Astrocyte of the hippocampus (primary cell): ENCODE measurements at places on chromosomes 5 and 9.

DNA sequence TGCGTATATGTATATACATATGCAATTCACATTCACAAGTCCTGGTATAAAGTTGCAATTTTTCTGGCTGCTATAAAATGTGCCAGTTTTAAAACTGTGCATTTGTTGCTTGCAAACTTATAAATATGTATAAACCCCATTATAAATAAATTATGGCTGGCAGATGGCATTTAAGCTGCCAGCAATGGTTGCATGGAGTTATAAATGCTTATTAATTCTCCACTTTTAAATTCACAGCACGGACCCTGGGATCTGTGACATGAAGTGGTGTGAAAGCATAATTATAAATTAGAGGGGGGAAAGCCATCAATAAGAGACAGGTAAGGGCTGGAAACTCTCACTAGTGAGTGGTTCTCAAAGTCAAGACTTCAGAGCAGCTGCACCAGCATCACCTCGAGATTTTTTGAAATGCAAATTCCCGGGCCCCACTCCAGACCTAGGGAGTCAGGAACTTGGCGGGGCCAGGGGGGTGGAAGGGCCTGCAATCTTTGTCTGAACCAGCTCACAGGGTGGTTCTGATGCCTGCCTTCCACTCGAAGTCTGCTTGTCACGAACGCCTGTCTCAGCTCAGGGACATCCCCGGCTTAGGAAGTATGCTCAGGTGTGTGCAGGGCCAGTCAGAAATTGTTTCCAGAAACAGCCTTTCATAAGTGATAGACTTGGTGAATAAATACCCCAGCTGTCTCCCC lies 16.9 kb downstream of the S1PR3 start:
- no peak for DNase-seq

GRCh38 chr9:83317244-83317643 lies 221.0 kb downstream of the FRMD3 start:
- DNase-seq, result no peak

DNA sequence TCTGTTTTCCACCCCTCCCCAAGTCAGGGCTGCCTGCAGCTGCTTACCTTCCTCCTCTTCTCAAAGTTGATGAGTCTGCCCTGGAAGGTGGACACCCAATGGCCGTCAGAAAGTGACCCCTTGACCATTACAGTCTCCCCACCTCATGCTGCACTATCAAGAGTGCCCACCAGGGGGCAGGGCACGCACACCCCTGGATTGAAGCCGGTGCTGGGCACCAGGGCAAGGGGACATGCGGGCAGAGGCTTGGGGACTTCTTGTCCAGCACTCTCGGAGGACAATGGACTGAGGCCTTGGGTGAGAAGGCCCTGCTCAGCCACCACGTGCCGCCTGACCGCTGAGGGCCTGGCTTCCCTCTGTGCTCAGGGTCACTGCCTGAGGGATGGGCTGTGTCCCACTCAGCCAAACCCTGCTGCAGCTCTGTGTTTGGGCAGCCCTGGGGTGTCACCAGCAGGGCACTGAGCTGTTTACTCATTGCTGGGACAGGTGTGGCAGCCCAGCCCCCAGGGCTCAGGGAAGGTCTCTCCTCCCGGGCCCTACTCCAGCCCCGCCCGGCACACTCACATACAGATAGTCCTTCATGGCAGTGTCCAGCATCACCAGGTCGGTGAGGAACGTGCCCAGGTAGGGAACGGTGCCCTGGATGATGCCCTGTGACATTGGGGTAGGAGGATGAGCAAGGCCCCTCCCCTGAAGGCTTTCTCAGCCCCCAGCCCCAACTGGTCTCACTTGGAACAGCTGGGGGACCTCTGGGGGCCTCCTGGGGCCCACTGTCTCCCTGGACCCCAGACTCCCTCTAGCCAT lies 17.7 kb downstream of the RALGDS start:
- DNase-seq, result peak; percentile 71

DNA sequence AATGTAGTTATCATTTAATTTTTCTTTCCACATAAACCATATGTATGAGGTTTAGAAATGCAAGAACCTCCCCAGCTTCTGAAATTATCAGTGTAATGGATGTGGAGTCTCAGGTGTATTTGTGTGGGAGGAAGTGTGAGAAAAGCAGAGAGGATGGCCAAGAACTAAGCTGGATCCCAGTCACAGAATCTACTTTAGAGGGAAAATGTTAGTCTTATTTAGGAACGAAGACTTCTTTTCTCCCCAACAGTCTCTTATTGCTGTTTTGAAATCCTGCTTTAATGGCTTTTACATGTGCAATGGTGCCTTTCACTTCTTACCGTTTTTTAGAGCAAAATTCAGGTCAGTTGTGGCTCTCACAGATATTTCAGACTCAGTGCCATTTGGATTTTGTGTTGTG lies 3.0 kb downstream of the EQTN start:
- no peak for DNase-seq

- peak; percentile 7 for DNase-seq
These were observed 267.0 kb upstream of the NUDT12 start for GRCh38 chr5:103829585-103829984.

GRCh38 chr9:129242191-129242941 lies 64.3 kb upstream of the IER5L start:
- no peak for DNase-seq

DNA sequence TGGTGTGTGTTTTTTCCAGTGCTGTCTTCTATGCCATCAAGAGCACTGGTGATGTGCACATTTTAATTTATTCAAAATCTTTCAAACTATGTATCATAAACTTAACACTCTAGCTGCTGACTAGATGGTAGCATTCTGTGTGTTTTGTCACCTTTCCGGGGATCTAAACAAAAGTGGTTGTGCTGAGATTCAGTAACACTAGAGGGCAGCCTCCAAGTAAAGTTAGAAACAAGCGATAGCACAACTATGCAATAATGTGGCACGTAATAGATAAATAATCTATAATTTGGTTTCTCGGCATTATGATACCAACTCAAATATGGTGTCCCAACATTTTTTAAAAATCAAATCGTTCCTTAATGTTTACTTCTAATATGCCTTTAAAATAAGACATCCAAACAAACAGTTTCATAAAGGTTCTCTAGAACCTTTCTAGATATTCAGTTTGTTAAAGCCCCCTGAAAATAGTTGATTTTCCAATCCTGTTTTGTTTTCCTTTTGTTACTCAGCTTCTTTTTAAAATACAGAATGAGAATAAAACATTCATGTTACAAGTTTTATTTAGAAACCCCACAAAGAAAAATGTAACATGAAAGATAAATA lies 16.9 kb downstream of the SEMA6A start:
- peak; percentile 40 for DNase-seq

GRCh38 chr9:69107771-69108170 lies 66.3 kb upstream of the TJP2 start:
- no peak for DNase-seq

GRCh38 chr5:102595332-102595731 lies 96.5 kb upstream of the SLCO6A1 start:
- DNase-seq, result no peak

DNA sequence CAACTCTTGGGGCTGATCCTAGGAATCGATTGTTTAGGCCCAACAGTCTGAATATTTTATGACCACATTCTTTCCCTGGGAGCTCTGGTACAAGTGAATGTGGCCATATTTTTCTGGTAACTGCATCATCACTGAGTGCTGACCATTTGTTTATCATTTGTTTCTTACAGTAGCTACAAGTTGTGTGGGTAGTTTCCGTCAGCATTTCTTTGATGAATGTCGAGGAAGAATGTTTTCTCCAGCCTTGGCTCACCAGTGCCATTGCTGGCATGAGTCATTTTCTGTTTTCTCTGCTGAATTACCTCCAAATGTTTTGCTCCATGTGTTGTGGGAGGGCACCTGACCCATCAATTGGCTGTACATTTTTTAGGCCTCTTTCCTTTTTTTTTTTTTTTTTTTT lies 14.1 kb upstream of the CARD19 start:
- peak; percentile 89 for DNase-seq

GRCh38 chr9:81396528-81396927 lies 292.8 kb downstream of the TLE1 start:
- no peak for DNase-seq

- DNase-seq, result no peak
These were observed 91.1 kb upstream of the SHISAL2B start for GRCh38 chr5:64599226-64599625.

- peak; percentile 5 for DNase-seq
These were observed 64.7 kb upstream of the RICTOR start for GRCh38 chr5:39138892-39139291.

DNA sequence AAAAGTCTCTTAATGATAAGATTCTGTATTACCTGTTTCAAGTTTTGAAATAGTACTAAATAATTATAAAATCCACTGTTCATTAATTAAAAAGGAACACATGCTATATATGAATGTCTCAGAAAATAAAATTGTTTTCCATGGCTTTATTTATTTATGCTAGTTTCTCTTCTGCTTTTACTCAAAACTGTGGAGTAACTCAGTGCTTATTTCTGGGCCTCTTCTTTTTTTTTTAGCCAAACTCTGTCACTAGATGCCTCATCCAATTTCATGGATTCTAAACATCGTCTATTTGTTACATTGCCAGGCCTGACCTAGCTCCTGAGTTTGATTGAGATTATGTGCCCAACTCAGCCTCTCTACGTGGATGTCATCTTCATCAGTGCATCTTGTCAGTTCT lies 1509.7 kb downstream of the MAT2B start:
- no peak for DNase-seq

DNA sequence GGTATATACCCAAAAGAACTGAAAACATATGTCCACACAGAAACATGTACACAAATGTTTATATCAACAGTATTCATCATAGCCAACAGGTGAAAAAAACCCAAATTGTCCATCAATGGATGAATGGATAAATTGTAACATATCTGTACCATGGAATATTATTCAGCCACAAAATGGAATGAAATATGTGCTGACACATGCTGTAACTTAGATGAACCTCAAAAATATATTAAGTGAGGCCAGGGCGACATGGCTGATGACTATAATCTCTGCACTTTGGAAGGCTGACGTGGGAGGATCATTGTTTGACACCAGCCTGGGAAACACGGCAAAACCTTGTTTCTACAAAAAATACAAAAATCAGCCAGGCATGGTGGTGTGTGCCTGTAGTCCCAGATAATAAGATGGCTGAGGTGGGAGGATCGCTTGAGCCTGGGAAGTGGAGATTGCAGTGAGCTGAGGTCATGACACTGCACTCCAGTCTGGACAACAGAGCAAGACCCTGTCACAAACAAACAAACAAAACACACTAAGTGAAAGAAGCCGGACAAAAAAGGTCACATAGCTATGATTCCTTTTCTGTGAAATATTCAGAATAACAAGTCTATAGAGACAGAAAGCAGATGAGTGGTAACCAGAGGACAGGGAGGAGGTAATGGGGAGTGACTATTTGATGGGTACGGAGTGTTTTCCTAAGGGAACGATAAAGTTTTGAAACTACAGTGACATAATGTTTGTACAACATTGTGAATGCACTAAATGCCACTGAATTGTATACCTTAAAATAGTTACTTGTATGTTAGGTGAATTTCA lies 11.4 kb downstream of the KYAT1 start:
- DNase-seq, result no peak

- DNase-seq, result no peak
These were observed 19.3 kb upstream of the HSPA9 start for GRCh38 chr5:138594305-138595058.

DNA sequence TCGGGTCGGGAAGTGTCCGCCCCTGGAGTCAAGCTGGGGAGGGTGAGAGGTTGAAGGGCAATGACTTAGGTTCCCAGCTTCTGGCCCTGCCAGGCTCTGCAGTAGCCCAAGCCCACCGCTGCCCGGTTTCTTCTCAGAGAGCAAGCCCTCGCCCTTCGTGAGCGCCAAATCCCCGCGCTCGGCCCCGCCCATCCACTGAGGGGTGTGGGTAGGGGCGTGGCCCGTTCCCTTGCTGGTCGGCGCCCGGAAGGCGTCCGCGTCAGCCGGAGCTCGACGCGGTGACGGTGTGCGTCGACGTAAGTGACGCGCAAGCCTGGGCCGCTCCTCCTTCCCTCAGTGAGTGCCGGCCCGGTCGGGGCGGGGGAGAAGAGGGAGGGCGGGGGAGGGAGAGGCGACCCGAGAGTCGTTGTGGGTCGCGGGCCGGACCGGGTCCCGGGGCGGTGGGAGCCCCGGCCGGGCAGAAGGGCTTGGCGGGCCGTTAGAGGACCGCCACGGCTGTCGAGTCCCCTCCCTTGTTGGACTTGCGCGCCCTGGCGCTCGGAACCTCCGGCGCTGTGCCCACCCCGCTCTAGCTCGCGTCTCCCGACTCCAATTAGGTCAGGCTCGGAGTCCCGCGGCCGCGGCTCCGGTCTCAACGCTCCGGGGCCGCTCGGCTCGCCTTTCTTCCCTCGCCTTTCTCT lies 659 bp downstream of the ZNF131 start:
- DNase-seq, result peak; percentile 100

- peak; percentile 57 for DNase-seq
These were observed 48.0 kb upstream of the POU5F2 start for GRCh38 chr5:93789173-93790067.

- DNase-seq, result no peak
These were observed 216.8 kb downstream of the SEMA5A start for GRCh38 chr5:9329125-9329524.

- DNase-seq, result peak; percentile 22
These were observed 21.7 kb upstream of the ACTBL2 start for GRCh38 chr5:57504357-57504756.
